Thoracic aorta (tissue), 2 donors: ENCODE measurements at places on chromosomes 5 and 9.

GRCh38 chr9:86202338-86202882 lies 57.0 kb downstream of the C9orf153 start:
- no peak for DNase-seq

DNA sequence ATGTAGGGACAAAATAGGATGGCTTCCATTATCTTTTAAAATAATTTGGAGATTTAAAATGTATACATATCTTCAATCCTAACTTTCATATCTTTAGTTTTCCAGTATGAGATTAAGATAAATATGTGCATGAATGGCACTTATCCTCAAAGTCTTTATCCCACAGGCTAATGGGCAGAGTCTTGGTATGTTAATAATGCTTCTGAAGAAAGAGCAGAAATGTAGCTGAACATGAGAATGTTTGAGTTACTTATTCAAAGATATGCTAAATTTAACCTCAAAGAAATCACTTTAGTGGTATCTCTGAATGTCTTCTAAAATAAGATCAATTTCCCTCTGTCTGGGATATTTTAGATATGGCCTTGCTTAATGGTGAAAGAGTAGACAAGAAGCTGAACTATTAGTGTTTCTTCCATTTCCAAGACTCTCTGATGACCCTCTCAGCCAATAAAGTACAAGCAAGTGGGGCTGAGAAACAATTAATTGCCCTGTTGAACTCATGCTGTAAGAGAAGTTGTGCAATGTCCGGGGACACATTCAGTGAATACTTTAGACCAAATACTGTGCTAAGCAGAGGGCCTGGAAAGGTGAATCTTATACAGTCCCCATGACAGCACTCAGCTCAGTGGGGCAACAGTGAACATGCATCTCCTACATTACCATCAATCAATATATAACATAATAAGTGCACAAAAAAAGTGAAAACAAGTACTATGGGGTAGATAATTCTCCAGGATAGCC lies 50.0 kb upstream of the ADAMTSL1 start:
- no peak for DNase-seq

GRCh38 chr5:174732036-174733020 lies 7.9 kb downstream of the MSX2 start:
- DNase-seq, result no peak

GRCh38 chr5:77590347-77590746 lies 48.2 kb downstream of the OTP start:
- DNase-seq, result no peak

- no peak for DNase-seq
Measured at GRCh38 chr9:115391168-115391825, 273.3 kb upstream of the TNC start.

GRCh38 chr5:63247651-63248050 lies 669.0 kb downstream of the LRRC70 start:
- no peak for DNase-seq

GRCh38 chr9:20224756-20225155 lies 397.5 kb downstream of the MLLT3 start:
- DNase-seq, result no peak

- no peak for DNase-seq
Measured at GRCh38 chr9:135797507-135798262, 95.7 kb downstream of the KCNT1 start.

DNA sequence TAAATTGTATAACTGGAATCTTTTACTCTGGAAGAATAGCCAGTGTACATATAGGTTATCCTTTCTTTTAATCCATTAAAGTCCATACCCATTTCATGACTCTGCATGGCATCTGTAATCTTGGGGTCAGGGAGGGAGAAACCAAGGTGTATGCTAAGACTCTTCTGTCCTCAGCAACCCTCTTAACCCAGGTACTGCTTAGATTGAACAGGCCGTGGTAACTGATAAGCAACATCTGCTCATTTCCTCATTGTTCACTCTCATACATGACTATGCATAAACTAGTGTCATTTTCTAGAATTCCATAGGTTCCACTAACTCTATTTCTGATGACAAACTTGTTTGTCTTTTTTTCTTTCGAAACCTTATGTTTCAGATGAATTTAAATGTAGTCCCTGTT lies 69.3 kb upstream of the IFNE start:
- no peak for DNase-seq

DNA sequence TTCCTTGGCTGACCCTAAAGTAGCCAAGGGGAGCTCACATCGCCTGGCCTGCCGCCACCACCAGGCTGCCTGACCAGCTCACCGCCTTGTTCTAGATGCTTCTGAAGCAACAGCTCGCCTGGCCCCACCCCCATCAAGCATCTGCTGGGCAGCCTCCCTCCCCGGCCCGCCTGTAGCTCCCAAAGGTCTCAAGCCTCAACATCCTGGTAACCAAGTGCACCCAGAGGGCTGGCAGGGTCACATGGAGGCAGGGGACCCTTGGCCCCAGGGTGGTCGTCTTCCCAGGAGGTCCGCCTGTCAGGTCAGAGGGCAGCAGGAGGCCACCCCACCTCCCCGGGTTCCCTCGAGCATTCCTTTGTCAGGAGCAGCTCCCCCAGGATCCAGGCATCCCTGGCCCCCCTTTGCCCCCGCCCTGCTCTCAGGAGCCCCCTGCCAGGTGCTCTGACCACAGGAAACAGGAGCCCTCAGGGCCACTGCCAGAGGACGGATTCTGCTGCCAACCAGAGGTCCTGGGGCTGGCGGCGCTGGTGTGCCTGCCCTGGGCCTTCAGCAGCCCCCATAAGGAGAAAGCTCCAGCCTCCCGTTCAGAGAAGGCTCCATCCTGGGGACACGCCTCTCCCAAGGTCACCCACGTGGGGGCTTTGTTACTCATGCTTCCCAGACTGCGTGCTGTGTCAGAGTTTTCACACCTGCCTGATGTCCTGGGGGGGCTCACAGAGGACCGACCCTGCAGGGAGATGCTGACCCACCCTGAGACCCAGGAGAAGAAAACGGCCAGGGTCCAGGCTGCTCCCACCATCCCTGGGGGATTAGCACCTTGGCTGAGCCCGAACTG lies 3.5 kb upstream of the LRRC14B start:
- DNase-seq, result no peak

DNA sequence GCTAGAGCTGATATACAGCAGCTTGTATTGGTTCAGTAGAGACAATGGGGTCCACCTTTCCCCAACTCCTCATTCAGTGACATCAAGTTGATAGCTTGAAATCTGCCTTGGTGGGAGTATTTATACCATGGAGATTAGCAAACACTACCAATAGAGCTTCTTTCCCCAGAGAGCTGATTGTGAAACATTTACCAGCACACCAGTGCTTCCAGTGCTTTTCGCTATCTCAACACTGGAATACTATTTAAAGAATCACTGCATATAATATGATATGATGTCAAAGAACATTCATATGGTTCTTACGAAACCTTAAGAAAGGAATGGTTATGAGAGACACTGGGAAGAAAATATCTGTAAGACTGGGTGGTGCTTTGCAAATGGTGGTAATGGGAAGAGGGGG lies 21.8 kb upstream of the RNF145 start:
- DNase-seq, result no peak

DNA sequence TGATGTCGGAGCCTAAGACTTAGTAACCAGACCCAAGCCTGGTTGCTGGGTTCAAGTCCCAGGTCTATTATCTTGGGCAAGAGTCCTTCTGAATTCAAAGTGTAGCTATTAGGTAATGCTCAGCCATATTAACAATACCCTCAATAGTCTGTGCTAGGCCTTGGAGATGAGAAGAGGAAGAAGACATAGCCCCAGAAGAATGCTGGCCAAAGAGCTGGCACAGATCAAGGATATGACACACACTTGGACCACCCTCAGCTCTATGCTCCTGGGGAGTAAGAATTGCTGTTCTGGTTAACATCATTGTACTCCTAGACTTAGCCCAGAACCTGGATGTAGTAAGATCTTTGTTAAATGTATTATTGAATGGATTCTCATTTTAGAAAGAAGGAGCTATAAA lies 426.7 kb downstream of the CDK5RAP2 start:
- DNase-seq, result no peak

GRCh38 chr9:36894695-36895310 lies 139.3 kb downstream of the PAX5 start:
- no peak for DNase-seq

- DNase-seq, result no peak
Measured at GRCh38 chr5:8633696-8634095, 764.7 kb downstream of the MTRR start.

DNA sequence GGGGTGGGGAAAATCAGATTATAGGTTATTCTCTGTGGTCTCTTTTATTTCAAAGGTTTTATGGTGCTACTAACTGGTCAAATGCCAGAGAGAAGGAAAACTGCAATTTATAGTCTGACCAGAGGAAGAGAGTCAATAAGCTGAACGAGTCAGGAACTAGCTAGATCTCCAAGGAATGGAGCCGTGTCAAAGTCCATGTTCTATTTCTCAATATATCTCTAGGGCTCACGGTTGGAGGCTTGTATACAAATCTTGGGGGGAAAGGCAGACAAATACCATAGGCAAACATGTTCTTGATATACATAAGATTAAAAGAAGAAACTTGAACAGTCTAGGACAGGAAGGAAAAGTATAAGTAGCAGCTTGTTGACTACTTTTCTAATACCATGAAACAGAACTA lies 627.1 kb downstream of the PDE4D start:
- no peak for DNase-seq

DNA sequence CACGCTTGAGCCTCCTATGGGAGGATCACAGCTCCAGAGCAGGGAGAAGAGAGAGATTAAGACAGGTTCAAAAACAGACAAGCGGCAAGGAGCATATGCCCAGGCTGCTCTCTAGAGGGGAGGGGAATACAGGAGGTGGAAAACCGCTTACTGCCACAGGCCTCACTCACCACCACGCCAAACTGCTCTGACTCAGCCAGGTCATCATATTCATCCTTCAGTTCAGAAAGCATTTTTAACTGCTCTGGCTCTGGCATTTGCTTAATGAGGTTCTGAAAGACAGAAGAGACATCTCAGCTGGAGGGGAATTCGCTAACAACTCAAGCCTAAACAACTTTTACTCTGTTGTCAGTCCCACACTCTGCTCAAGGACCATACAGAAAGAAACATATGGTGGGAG lies 40.1 kb downstream of the PCDHGC5 start:
- no peak for DNase-seq

- DNase-seq, result no peak
Measured at GRCh38 chr9:133403766-133404453, 13.9 kb downstream of the REXO4 start.

DNA sequence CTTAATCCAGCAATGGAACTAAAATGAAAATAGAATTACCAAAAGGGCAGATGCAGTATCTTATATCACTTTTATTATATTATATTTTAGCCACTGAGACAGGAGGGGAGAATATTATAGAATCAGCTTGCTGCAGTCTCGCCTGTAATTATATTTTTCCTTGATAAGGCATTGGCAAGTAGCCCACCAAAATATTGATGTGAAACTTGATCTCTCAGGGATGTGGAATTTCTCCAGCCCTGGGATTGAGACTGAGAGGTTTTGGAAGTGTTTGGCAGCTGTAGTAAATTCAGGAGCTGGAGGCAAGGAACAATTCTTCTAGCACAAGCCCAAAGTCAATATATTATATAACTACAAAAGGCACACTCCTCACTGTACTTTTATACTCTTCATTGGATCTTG lies 142.1 kb upstream of the ADAMTSL1 start:
- no peak for DNase-seq

- DNase-seq, result no peak
Measured at GRCh38 chr5:41790038-41790776, 80.0 kb downstream of the OXCT1 start.

GRCh38 chr5:135075621-135076020 lies 41.6 kb upstream of the PITX1 start:
- no peak for DNase-seq

- no peak for DNase-seq
Measured at GRCh38 chr9:137781906-137782585, 95.5 kb upstream of the CACNA1B start.

DNA sequence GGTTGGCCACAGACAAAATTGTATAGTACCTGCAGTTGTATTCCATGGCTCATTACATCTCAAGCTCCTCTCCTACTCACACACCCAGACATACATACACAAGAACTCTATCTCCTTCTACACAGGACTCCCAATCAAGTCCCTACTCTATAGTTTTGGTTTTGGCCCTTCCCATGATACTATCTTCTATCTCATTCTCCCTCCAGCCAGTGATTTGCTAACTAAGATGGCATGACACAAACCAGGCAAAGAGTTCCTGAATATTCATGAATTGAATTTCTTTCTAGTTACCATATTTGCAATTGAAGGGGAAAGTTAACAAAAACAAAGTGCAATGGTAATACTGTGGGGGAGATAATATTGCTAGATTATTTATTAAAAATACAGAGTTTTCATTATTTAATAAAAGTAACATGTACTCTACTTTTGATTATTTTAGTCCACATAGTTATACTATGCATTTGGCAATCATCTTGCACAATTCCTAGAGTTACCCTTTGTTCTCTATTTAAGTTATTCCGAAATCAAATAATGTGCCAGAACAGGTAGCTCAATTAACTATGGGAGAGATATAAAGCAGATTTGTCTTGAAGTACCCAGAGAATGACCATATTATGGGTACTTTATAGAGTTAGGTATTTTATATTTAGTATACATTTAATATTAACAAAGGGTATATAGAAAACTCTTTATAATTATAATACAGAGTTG lies 9.6 kb upstream of the LURAP1L start:
- no peak for DNase-seq
